G401 (cell line): ENCODE measurements at places on chromosomes 4 and X. TPM values are rescaled to one million over a fixed set of nuclear protein-coding genes. Genes with fewer than 3 reads are reported as not detected.
A peak's percentile ranks its signal among the peaks of the same experiment; 100 is the strongest.

DNA sequence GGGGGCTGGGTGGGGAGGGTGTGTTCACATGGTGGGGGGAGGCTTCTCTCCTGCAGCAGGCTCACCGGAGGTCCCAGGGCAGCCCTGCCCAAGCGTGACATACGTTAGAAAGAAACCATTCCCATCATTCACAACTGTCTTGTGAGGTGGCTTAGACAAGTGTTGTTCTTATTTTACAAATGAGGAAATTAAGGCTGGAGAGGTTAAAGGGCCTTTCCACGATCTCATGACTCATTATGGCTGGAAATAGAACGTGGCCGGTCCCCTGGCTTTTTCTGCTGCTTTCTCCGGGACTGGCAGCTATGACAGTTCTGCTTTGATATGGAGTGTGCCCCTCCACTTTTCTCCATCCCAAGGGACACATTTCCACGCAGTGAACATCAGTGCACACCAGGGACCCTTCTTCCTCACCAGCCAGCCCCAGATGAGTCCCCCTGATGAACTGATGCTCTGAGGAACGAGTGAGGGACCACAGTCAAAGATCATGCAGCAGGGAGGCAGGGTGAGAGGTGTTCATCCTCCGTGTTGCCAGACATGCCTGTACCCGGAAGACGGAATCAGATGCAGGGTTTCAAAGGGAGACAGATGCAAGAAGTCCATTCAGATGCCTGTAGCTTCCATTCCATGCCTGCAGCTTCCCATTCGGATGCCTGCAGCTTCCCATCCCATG lies 64.0 kb upstream of the ACSL1 start:
- DNase-seq, result no peak

FRYL gene
- 15.5 and 17.8 TPM in 2 replicates for total RNA-seq

DNA sequence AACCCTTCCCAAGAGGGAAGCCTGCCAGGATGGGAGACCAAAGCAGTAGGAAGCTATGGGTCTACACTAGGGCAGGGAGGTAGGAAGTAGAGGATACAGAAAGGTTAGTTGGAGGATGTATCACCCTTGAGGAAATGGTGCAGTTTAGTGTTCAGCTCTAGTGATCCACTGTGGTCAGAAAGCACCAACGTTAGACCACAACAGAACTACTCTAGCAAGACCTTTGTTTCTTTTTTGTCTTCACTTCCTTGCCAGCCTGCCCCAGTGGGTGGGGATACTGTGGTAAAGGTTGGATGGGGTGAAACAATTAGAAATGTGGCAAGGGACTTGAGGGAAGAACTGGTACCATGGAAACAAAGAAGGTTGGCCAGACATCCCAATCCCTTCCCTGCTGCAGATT lies 83.3 kb downstream of the DDIT4L start:
- DNase-seq, result no peak

ARSJ gene
- total RNA-seq, result not detected in 2 replicates

- no peak for DNase-seq
Observed at GRCh38 chrX:41563876-41564275, 116.7 kb downstream of the NYX start.

GRCh38 chr4:57109411-57109846 lies 756 bp downstream of the IGFBP7 start:
- no peak for DNase-seq

RAP1GDS1 gene
- 34.6 and 71.2 TPM in 2 replicates for total RNA-seq

GUCY1A1 gene
- total RNA-seq, result 25.7 and 29.0 TPM in 2 replicates

- DNase-seq, result no peak
Observed at GRCh38 chr4:20554134-20554533, 146.1 kb upstream of the PACRGL start.

- peak; percentile 72 for DNase-seq
Observed at GRCh38 chr4:173270312-173271027, 63.7 kb downstream of the HMGB2 start.

DNA sequence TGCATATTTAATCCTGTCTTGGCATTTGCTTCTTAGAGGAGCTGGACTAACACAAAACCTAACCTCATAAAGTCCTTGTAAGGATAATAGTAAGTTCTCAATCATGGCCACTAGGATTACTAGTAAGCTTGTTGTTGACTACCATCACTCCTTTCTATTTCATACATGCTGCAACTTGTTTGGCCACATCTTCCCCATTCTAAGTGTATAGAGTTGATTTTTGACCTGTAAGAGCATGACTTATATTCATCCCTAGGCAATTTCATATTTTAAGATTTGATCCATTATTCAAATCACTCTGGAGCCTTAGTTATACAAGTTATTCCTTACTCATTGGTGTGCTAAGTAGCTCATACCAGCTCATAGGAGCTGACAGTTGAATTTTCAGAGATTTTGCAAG lies 109.4 kb downstream of the EFHC2 start:
- no peak for DNase-seq

DNA sequence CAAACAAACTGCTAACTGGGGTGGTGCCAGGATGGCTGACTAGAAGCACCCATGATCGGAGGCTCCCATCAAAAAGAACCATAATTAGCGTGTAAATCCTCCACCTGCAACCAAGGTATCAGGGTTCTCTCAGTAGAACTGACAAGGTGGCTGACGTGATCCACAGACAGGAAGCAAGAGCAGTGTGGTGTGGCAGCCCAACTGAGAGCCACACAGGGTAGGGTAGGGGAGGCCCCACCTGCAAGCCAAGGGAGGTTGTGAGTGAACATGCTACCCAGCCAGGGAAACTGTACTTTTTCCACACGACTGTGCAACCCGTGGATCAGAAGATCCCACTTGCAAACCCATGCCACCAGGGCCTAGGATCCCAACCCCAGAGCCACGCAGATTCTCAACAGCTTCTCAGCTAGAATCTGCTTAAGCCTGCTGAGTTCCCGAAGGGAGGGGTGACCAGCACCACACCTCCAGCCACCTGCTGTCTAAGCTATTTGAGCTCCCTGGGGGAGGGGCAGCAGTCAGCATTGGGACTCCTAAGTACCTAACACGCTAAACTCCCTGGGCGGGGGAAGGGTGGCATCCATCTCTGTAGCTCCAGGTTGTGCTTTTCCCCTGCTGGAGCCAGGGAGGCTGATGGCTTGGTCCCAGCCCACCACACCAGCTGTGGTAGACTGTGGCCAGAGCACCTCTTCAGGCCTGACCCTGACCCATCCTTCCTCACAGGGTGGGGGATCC lies 425.1 kb downstream of the GPM6A start:
- no peak for DNase-seq

GRCh38 chrX:108541286-108541685 lies 101.6 kb downstream of the COL4A5 start:
- no peak for DNase-seq

DNA sequence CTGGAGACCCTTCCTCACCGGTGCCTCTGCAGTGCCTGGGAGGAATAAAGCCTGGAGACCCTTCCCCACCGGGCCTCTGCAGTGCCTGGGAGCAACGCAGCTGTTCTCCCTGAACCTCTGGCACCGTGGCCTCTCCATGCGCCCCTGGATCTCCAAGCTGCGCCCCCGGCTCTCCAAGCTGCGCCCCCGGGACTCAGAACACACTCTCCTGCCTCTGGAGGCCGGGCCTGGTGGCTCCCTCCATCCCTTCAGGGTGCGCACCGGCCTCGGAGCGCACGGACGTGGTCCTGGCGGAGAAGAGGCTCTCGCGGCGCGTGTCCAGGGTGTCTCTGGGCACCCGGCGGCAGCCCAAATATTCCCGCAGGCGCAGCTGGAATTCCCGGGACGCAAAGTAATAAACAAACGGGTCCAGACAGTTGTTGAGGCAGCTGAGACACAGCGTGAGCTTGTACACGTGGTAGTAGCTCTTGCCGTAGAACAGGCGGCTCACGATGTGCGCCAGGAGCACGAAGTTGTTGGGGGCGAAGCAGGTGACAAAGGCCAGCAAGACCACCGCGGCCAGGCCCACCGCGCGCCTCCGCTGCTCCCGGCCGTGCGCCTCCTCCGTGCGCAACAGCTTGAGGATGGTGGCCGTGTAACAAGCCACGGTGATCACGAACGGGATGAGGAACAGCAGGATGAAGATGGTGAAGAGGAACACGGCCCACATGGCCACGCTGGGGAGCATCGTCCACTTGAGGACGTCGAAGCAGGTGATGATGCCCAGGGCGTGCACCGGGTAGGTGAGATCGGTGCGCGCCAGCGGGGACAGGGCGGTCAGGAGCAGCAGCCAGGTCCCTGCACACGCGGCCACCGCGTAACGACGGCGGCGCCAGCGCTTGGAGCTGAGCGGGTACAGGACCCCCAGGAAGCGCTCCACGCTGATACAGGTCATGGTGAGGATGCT lies 12.8 kb upstream of the ASMTL start:
- no peak for DNase-seq

TBX22 gene
- total RNA-seq, result not detected in 2 replicates

DNA sequence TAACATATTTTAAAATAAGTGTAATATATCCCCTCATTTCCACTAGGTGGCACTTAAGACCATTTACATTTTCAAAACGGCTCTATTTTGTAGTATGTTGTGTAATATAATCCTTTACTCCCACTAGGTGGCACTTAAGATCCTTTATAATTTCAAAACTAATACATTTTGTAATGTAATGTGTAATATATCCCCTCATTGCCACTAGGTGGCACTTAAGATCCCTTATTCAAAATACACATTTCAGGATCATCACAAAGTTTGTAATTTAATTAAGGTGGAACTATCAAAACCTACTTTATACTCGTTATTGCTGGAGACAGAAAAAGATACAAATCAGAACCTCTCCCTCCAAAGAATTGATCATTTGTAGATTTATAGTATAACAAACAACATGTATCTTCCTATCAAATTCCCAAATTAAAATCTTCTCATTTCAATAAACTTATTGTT lies 132.5 kb downstream of the ARHGAP6 start:
- peak; percentile 78 for DNase-seq
